ENCODE measurements at places on chromosomes 3 and 15.

- DNase-seq: no peak
These were observed 366.2 kb downstream of the ERC2 start for GRCh38 chr3:56102032-56102431.

DNA sequence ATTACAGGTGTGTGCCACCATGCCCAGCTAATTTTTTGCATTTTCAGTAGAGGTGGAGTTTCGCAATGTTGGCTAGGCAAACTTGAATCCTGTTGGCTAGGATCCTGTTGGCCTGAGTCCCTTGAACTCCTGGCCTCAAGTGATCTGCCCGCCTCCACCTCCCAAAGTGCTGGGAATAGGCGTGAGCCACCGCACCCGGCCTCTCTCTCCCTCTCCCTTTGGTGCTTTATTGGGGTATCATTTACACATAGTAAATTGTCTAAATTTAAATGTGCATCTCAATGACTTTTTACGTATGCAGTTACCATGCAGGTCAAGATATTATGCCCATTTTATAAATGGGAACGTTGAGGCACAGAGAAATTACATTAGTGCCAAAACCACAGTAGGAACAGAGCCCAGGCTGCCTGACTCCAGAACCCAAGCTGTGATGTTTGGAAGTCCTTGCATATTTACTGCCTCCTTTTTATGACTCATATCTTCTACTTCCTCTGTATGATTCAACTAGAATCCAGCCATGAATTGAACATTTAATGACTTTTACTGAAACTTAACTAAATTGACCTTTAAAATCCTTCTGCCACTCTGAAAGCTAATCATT lies 34.0 kb upstream of the RPP14 start:
- no peak for DNase-seq

GRCh38 chr15:41746802-41747201 lies 27.5 kb upstream of the MAPKBP1 start:
- no peak for DNase-seq

GRCh38 chr3:160449636-160450598 lies at the start of gene TRIM59:
TSS of gene TRIM59 (minus strand) at chr3:160449786. CDS start at chr3:160439183, 10,603 bp downstream.
- no peak for DNase-seq

- no peak for DNase-seq
These were observed 258.4 kb downstream of the MECOM start for GRCh38 chr3:169405076-169405475.

GRCh38 chr15:64163659-64164362 lies 989 bp upstream of the PPIB start:
- DNase-seq: no peak

DNA sequence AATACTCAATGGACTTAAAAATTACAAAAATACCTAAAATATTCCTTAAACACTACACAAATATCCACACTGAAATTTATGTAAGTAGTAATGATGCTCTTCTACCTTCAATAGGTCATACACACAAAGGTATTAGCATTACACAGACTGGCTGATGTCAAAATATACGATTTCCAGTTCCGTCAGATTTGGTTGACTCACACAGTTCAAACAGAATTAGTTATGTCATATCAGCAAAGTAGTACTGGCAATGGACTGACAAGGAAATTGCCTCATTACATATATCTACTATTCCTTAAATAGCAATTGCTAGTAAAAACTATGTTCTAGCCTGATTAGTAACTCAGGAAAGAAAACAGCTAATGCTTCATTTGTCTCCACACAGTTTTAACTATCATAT lies 70.8 kb downstream of the ADAM10 start:
- no peak for DNase-seq

- no peak for DNase-seq
These were observed 13.2 kb upstream of the NFKBIZ start for GRCh38 chr3:101836160-101836559.

- no peak for DNase-seq
These were observed 398.7 kb upstream of the PDZRN3 start for GRCh38 chr3:74023395-74023794.
